ENCODE measurements at places on chromosomes 13 and 19.

GRCh38 chr13:29648760-29649159 lies 53.3 kb upstream of the SLC7A1 start:
- no peak for DNase-seq

GRCh38 chr13:33110713-33111413 lies 94.6 kb downstream of the KL start:
- peak; percentile 50 for DNase-seq

DNA sequence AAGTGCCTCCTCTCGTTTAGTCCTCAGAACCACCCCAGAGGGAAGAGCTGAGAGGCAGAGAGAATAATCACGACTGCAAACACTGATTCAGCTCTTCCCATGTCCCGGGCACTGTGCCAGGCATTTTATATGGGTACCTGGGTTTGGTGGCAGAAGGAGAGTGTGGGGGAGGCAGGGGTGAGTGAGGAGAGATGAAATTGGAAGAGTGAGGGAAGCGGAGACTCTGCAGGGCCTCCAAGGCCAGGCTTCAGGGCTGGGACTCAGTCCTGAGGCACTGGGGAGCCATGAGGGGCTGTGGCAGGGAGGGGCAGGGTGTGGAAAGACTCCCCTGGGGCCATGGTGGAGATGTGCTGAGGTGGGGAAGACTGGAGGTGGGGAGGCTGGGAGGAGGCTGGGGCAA lies 8.7 kb downstream of the SYNGR4 start:
- DNase-seq: no peak

DNA sequence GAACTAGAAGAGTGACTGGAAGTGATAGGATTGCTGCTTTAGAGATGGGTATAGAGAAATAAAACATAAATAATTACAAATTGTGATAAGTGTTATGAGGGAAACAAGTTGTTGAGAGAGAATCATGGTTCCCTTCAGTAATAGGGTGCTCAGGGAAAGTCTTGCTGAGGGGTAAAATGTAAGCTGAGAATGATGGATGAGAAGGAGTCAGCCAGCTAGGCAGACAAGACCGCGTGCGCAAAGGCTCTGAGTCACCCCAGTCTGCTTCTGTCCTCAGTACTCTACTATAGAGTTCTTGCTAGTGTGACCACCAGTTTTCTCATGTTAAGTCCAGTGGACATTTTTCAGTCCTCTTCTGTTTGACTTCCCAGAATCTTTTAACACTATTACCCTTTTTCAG lies 39.5 kb downstream of the PCCA start:
- peak; percentile 66 for DNase-seq

- DNase-seq: no peak
Observed at GRCh38 chr19:47027586-47028088, 8.0 kb downstream of the NPAS1 start.

Measured in fibroblast of skin of abdomen (primary cell).